ENCODE measurements at places on chromosomes 4 and X. TPM values are rescaled to one million over a fixed set of nuclear protein-coding genes. Genes with fewer than 3 reads are reported as not detected.

CCKAR gene
- not detected for total RNA-seq

DLG3 gene
- 14.4 TPM for total RNA-seq

HSFX2 gene
- not detected for total RNA-seq

TMEM150C gene
- total RNA-seq: 2.2 TPM

FAM9B gene
- not detected for total RNA-seq

ZCCHC4 gene
- 12.2 TPM for total RNA-seq

POLN gene
- total RNA-seq: 3.2 TPM

FRAS1 gene
- 9.0 TPM for total RNA-seq

CNGA1 gene
- not detected for total RNA-seq

JCHAIN gene
- total RNA-seq: 2.4 TPM

CASK gene
- total RNA-seq: 24.9 TPM

PKD2 gene
- total RNA-seq: 107 TPM

ZNF518B gene
- total RNA-seq: 49.3 TPM
